Right kidney (tissue), 9 donors: ENCODE measurements at places on chromosomes 2 and 18.
A peak's percentile ranks its signal among the peaks of the same experiment; 100 is the strongest.

DNA sequence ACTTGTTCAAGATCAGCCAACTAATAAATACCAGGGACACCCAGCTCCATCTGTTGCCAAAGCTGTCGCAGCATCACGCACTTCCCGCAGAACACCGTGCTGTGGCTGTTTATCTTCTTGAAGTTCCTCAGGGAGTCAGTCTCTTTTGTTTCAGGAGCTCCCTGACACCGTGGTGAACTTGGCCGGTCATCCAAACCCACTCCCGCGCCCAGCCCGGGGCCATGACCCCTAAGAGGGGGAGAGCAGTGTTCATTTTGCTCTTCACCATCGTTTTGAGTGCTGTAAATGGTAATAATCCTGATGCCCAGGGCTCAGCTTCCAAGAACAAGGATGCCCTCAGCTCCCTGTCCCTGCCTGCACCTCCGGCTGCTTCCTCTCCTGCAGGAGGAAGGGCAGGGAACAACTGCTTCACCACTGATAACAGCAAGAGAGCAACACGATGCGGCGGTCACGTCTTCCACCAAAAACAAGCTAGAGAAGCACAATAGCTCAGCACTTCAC lies 131.4 kb downstream of the SEPTIN10 start:
- no peak for DNase-seq

- DNase-seq: no peak
These were observed 469.6 kb upstream of the CELF4 start for GRCh38 chr18:38035193-38035592.

DNA sequence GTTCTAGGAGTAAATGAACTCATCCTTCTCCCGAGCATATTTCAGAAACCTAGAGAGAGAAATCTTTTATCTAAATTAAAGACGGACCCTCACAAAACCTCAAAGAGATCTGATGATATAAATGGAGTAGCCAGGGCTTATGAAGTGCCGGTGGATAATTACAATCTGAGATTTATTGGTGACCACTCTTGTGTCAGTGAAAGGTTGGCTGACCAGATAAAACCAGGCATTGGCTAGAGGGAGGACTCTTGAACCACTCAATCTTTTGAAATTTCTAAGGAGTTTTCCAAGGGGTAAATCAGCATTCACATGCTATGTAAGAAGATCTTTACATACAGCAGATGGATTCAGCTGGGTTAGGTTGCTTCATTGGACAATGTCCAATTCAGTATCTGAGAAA lies 227.3 kb upstream of the MMADHC start:
- DNase-seq: no peak

DNA sequence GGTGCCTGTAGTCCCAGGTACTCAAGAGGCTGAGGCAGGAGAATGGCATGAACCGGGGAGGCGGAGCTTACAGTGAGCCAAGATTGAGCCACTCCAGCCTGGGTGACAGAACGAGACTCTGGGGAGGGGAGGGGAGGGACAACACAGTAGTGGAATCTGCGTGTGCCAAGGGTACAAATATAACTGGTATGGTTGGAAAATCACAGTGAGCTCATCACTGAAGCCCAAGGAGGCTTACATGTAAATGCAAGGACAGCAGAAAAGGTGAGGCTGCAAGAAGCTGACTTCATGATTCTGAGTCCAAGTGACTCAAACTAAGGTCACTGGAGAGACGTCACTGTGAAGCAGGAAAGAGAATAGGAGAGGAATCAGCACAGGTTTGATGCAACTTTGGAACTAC lies 9.2 kb downstream of the SEPTIN10 start:
- no peak for DNase-seq

DNA sequence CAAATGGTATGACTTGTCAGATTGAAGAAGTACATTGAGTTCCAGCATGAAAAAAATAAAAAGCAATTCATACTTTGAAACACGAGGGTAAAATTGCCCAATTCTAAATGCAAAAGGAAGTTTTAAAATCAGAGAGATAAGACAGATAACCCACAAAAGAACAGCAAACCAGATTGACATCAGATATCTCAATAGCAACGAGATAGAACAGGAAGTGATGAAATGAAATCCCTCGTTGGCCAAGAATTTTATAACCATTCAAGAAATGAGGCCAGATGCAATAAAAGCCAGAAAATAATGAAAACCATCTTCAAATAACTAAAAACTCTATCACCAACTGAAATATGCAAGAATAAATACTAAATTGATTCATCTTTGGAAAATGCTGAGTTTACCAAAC lies 172.8 kb downstream of the CD226 start:
- DNase-seq: no peak

DNA sequence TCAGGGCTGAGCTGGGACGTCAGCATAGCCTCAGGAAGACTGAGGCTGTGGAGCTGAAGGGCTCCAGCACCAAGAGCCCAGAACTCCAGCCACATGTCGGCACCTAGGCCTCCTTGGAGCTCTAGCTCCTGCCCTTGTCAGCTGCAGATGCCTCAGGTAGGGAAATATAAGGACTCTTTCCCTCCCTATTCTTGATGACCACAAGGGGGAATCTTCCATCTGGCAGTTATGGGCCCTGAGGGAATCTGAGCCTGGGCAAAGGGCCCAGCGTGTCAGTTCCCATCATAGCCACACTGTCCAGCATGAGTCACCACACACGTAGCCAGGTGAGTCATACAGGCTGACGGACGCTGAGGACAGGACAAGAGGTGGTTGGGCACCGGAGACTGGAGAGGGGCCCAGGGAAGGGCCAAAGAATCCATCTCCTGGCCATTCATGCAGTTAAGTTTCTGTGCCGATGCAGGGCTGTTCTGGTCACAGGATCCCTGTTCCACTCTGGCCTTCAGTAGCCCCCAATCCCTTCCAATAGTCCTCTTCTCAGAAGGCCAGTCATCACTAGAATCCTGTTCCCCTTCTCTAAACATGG lies 1.8 kb downstream of the MPV17 start:
- DNase-seq: no peak

GRCh38 chr2:68734688-68735525 lies at the start of gene ARHGAP25:
Gene ARHGAP25 (plus strand): TSS chr2:68734811. CDS start chr2:68735200, 389 bp downstream.
- no peak for DNase-seq

DNA sequence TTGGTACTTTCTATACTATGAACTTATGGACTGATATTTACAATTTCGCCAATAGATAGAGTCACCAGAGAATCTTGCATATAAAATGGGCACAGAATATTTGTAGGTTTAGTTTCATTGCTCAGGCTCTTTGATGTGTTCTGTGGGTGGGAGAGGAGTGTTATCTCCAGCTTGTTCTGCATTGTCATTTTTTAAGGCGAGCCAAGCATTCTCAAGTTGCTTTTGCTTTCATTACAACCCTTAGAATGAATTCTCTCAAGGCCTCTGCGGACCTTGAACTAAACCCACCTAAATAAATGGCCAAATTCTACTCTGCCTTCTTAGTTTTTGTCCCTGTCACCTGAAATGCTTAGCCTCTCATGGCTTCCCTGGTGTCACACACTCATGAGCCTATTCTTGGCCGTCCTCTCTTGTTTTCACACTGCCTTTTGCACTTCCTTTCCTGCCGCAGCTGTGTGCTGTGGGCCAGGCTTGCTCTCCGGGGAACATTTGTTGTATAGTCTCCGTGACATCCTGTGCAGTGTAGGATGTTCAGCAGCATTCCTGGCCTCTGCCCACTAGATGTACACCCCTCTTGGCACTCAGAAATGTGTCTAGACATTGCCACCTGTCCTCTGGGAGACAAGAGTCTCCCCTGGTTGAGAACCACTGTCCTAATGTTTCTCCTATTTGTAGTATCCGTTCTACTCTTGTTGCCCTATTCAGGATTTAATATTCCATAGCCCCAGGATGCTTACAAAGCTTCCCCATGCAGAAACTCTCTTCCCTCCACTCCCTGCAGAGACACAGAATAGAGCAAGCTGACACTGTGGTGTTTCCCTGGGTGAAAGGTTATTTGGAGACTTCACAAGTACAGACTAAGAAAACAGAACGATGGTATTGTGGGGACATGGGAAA lies 255.6 kb downstream of the PTPRM start:
- DNase-seq: no peak

GRCh38 chr2:177393824-177394593 lies 1.4 kb downstream of the AGPS start:
- no peak for DNase-seq

GRCh38 chr2:12296915-12297314 lies 419.8 kb upstream of the TRIB2 start:
- DNase-seq: no peak

GRCh38 chr2:162127422-162127821 lies 24.6 kb downstream of the GCG start:
- DNase-seq: no peak

DNA sequence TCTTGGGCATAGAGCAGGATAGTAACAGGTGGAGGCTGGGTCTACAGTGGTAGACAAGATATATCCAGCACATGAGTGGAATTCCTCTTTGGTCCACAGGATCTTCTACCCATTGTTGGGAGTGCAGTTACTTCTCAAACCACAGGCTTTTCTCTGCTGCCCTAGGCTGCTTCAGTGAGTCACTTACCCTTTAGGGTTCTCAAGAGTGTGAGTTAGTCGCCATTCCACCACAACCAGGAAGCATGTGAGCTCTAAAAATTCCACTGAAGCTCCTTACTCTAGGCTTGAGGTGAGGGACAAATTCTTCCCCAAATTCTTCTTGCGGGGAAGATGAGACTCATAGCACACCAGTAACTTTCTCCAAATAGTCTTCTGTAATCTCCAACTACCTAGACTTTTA lies 189.4 kb downstream of the PLCL1 start:
- DNase-seq: no peak

DNA sequence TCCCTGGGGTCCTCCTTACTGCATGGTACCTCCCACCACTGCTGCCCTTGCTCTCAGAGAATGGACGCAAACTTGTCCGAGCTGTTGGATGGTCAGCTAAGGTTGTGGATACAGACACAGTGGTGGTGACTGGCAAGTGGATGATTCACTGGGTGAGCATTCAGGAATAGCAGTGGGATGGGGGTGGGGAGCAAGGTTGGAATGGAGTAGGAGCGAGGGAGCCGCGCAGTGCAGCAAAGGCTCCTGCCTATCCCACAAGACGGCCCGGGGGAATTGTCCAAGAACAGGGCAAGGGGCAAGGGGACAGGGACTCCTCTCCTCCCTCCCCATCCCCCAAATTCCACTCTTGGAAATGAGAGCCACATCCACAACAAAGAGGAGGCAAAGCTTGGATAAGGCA lies 102.2 kb downstream of the PIEZO2 start:
- DNase-seq: no peak

DNA sequence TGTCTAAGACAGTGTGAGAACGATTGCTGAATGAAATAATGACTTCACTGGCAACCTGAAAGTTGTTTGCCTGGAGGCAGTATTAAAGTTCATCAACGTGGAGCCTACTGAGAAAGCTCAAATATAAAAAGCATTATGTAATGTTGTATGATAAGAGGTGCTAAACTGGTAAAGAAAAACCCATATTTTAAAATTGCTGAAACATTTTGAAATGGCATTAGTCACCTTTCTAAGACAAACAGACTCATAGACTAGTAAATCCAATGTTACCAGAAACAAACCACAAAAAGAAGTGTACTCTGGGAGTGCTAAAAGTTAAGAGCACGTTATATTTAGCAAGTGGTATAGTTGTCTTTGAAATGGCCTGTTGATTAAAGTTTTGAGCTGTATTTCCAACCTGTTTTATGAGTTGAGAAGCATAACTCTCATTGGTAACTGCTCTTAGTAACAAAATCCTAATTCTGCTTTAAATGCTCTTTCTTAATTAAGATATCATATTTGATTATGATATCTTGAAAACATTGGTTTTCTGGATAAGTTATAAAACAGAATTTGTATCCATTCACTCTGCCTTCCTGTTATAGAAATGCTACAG lies 62.7 kb downstream of the CYP1B1 start:
- no peak for DNase-seq

GRCh38 chr2:144519934-144520731 lies at the start of gene ZEB2:
Gene ZEB2 (minus strand): TSS chr2:144520119. CDS start chr2:144517350, 2,769 bp downstream.
- DNase-seq: peak; percentile 77

DNA sequence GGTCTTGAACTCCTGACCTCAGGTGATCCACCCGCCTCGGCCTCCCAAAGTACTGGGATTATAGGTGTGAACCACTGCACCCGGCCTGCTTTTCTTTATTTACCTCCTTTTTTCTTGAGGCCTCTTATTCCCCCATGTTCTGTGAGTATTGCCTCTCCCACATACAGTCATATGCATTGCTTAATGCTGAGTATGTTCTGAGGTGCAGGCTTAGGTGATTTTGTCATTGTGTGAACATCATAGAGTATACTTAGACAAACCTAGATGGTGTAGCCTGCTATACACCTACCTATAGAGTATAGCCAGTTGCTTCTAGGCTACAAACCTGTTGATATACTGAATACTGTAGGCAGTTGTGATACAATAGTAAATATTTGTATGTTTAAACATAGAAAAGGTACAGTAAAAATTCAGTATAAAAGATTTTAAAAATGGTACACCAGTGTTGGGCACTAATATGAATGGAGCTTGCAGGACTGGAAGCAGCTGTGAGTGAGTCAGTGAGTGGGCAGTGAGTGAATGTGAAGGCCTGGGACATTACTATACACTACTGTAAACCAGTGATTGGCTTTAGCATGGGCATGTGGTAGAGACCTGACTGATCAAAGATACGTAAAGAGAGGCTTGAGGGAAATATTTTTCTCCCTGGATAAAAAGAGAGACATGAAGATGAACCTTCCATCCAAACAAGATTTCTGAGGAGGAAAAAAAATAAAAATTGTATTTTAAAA lies 17.6 kb downstream of the SLC39A10 start:
- no peak for DNase-seq

- DNase-seq: no peak
These were observed 318.4 kb downstream of the TXNL1 start for GRCh38 chr18:56319953-56320352.

GRCh38 chr18:8889489-8889888 lies 184.1 kb downstream of the MTCL1 start:
- no peak for DNase-seq

DNA sequence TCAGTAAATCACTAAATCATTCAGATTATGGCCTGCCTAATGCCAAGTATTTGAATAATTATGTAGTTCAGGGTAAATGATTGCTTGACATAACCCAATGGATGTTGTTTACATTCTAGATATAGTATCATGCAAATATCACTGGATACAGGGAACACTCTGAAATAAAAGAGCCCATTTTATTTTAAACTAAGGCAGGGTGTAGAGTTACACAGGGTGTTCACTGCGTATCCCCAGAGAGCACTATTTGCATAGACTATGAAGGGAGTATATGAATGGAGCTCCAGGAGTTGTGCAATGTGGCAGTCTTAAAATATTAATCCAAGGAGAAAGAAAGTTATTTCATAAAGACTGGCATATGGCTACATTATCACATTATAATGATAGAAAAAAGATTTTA lies 701.1 kb upstream of the KLHL29 start:
- DNase-seq: no peak

- no peak for DNase-seq
These were observed 1576.0 kb upstream of the DDX18 start for GRCh38 chr2:116238511-116238910.

DNA sequence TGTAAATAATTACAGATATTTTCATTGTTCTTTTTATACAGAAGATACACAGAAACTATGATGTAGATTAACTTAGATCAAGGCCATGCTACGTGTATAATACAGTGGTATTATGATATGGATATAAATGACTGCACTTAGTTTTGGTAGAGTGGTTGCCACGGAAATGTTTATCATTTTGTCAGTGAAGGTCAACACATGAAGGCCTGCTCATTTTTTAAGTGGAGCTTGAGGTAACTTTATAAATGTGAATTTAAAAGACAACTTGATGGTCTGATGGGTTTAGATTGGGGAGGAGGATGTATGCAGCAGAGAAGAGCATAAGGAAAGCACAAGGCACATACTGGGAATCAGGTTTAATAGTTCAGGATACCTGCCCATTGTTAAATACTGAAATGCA lies 14.4 kb upstream of the BBS5 start:
- DNase-seq: no peak

- no peak for DNase-seq
These were observed 52.4 kb downstream of the RELCH start for GRCh38 chr18:62239475-62239874.
